ENCODE measurements at places on chromosomes 7 and 10.

GRCh38 chr7:19620470-19620869 lies 88.4 kb downstream of the POLR1F start:
- DNase-seq: no peak

DNA sequence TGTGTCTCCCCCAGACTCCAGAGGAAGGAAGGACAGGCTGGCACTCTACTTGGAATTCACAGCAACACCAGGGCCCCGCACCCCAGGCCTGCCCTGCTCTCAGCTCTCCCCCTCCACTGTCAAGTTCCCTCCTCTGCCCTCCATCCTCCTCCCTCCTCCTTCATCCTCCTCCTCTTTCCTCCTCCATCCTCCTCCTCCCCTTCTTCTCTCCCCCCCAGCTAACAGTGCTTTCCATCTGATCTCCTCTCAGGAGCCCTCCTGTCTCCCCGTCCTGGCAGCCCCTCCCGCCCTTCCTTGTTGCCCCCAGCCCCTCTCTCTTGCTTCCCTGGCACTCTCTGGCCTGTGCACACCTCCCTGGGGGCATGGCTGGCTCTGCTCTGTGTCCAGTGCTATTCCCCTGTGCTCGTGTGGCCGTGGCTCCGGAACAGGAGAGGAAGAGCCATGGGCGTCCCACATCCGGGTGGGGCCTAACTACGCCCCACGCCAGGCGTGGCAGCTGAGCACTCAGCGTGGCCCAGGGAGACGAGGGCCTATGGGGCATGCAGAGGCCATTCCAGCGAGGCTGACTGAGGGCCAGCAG lies 64.2 kb downstream of the PWWP2B start:
- DNase-seq: peak; percentile 4

DNA sequence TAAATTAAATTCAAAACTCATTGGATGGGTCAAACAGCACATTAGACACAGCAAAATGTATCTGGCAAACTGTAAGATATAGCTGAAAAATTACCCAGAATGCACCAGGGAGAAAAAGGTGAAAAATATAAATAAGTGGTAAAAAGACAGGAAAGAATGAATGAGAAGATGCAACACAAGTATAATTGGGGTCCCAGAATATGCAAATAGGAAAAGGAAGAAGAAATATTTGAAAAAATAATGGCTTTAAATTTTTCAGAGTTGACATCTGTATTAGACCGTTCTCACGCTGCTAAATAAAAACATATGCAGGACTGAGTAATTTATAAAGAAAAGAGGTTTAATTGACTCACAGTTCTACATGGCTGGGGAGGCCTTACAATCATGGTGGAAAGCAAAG lies 167.7 kb upstream of the PLXNA4 start:
- DNase-seq: no peak

DNA sequence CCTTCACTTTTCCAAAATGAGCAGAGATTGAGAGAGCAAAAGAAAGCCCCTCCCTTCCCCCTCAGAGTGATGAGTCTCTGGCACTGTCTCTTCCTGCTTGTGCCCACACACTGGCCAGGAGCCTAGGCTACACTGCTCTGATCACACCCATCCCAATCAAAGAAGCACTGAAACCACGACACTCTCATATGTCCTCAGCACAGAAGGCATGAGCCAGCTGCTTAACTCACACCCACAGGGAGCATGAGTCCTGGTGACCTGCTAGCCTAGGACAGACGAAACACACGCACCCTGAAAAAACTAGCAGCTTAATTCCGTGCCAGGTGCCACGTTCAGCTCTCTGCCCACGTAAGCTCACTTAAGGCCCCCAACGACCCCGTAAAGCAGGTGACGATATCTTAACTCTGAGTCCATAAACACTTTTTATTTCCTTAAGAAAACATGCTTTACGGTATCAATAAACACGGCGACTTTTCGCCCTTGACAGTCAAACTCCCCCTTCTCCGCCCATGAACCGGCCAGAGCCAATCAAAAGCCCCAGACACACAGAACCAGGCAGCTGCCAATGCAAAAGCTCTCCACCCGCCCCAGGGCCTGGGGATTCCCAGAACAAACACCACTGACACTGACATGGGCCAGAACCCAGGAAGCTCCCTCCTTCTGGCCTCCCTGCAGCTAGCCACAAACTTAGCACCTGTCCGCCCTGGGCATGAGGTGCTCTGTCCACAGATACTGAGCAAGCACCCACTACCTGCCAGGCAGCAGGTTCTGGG lies 69.0 kb downstream of the TNRC18 start:
- peak; percentile 93 for DNase-seq

- no peak for DNase-seq
Measured at GRCh38 chr10:31838065-31838464, 90.6 kb downstream of the ARHGAP12 start.

GRCh38 chr7:48025624-48026023 lies 3.3 kb downstream of the SUN3 start:
- no peak for DNase-seq

DNA sequence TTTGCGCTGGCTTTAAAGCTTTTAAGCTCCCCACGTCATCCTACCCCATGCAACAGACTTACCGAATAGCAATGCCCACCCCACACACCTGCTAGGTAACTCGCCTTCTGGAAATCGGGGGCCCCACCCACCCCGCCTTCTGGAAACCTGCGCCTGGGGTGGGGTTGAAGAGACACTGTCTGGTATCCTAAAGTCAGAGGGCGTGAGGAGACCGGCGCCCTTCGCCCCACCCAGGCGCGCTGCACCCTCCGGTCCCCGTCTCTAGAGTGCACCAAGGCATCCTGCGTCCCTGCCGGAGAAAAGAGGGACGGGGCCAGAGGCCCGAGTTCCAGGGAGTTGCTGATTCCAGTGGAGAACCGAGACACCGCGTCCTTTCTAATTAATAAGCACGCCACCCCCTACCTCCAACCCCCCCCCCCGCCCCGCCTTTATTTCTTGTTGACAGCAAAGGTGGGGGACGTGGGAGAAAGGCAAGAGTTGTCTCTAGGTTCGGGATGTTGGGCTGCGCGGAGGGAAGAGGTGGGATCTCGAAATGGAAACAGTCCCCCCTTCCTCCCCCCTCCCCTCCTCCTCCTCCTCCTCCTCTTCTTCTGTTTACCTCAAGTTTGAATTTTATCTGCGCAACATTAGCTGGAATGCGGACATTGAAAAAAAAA lies 220.9 kb upstream of the MKLN1 start:
- peak; percentile 56 for DNase-seq

DNA sequence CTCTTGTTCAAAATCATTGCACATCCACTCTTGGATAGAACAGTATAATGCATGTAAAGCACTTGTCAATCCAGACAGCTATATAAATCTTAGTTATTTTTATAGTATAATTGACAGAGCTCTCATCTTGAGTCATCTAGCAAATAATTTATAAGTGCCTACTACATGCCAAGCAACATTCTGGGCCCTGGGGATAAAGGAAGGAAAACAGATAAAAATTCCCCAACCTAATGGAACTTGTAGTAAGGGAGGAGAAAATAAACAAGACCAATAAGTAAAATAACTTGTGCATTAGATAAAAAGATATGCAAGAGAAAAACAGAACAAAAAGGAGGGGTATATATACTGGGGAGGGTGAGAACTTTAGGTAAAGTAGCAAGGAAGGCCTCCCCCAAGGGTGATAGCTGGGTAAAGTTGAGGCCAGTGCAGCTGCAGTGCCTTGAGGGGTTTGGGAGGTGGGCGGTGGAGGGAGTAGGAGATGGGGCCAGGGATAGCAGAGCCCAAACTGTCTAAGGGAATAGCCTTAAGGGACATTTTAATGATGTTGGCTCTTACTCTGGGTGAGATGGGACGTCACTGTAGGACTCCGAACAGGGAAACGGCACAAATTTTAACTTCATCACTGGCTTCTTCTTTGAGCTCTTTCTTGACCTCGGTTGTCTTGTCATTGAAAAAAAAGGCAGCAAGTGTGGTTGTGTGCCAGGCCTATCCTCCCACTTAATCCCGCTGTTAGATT lies 79.3 kb upstream of the SEC61G start:
- no peak for DNase-seq

- no peak for DNase-seq
Measured at GRCh38 chr7:106216923-106217542, 67.8 kb downstream of the NAMPT start.

- no peak for DNase-seq
Measured at GRCh38 chr10:45417746-45418145, 43.7 kb downstream of the ALOX5 start.

GRCh38 chr10:112539340-112539739 lies 92.3 kb downstream of the VTI1A start:
- no peak for DNase-seq

DNA sequence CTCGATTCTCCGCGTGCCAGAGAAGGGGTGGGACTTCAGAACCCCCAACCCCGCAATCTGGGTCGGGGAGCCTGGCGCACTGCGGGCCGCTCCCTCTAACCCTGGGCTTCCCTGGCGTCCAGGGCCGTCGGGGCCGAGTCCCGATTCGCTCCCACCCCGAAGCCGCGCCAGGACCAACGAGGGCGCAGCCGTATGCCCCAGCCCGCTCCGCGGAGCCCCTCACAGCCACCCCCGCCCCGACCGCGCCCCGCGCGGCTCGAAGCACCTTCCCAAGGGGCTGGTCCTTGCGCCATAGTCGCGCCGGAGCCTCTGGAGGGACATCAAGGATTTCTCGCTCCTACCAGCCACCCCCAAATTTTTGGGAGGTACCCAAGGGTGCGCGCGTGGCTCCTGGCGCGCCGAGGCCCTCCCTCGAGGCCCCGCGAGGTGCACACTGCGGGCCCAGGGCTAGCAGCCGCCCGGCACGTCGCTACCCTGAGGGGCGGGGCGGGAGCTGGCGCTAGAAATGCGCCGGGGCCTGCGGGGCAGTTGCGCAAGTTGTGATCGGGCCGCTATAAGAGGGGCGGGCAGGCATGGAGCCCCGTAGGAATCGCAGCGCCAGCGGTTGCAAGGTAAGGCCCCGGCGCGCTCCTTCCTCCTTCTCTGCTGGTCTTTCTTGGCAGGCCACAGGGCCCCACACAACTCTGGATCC lies at the start of gene LEP:
LEP (plus strand) TSS at position 583 of the 691 bp plus-strand sequence. CDS start 10,741 bp downstream, outside the sequence.
- no peak for DNase-seq

DNA sequence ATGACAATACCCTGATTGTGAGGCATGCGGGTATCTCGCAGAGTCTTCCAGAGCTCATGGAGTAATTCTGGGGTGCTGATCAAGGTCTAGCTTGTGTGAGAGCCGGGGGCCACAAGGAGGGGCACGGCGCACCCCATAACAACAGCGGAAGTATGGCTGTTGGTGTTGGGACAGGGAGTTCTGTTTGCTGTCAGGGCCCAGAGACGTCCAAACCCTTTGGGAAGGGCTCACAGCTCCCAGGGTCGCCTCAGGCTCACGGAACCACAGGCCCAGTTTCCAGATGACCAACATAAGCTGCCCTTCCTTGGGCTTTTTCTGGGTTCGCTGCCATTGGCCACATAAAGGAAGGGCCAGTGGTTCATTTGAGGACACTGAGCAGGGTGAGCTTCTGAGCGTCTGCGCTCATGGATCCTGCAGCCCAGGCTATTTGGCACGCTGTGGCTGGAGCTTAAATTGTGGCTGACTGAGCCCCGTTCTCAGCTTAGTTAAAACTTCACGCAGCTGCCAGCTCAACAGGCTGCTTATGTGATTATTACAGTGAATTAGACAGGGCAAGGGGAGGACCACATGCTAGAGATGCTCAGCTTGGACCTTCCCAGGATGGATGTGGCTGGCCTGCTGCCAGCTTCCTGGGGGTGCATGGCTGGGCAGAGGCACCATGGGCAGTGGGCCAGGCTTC lies 92.3 kb downstream of the DNAJB6 start:
- no peak for DNase-seq

DNA sequence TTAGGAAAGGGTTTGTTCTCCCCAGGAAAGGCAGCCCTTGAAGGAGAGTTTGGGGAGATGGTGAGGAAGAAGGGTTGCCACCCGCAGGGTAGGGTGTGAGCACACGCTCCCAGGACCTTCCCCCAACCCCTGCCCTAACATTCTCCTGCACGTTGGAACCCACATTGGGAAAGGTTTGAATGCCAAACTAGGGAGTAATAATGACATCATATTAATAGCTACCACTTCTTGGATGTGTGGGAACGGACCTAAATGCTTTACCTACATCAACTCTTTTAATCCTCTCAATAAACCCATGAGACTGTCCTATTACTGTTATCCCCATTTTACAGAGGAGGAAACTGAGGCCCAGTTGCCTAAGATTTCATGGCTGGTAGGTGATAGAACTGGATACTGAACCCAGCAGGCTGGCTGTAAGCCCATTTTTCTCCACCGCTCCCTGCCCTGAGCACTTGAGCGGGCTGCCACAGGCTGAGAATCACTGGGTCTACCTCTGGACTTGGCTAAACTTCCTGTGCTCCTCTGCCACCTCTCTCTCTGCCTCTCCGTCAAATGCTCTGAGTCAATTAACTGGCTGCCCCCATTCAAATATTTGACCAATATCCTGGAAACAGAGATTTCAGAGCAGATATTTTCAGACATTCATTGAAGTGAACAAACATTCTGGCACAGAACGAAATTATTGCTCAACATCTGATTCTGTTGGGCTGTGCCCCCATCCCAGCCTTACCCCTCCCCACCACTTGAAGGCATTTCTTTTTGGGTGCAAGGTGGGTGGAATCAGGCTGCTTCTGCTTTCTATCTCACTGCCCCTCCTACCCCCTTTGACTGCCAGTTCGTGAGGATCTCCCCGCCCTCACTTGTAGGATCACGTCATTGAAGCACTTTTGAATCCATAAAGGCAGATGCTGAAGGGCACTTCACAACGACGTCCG lies 129.7 kb downstream of the C10orf105 start:
- DNase-seq: no peak

DNA sequence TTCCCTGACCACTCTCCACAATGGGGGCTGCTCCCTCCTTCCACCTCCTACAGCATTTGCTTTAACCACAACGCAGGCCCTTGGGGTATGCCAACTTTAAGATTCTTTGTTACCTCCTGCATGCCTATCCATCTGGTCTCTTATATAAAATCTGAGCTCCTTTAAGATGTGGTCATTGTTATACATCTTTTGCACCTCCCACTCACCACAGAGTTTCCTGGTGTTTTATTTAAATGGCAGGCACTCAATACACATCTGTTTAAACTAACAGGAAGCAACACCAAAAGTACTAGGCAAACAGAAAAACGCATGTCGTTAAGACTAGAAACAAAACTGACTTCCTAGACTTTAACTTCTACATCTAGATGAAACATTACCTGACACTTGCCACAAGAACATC lies 36.3 kb downstream of the SLC25A13 start:
- DNase-seq: no peak

GRCh38 chr7:12524794-12525386 lies 45.6 kb upstream of the SCIN start:
- no peak for DNase-seq

DNA sequence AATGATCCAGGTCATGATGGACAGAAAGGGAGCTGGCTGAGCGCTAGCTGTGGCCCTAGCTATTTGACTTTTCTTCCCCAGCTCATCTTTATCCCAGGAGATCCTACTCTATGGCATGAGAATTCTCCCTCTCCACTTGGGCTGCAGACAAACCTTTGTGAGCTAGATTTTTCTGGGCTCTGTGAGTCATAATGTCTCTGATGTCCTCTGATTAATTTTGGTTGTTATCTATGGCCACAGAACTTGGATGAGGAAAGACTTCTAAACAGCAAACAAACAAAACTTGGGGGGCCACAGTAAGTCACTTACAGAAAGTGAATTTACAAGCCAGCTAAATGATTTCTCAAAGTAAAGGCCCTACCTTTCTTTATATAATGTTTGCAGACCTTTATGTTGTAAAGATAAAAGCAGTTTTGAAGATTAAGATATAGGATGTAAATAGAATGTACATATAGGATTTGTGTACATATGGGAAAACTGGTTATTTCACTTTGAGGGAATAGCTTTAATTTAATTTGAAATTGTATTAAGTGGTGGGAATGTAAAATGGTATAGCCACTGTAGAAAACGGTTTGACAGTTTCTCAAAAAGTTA lies 10.4 kb downstream of the ABLIM1 start:
- no peak for DNase-seq

All from BE2C (cell line).